ENCODE measurements at places on chromosomes 3 and 15. TPM values are rescaled to one million over a fixed set of nuclear protein-coding genes. Genes with fewer than 3 reads are reported as not detected.

DNA sequence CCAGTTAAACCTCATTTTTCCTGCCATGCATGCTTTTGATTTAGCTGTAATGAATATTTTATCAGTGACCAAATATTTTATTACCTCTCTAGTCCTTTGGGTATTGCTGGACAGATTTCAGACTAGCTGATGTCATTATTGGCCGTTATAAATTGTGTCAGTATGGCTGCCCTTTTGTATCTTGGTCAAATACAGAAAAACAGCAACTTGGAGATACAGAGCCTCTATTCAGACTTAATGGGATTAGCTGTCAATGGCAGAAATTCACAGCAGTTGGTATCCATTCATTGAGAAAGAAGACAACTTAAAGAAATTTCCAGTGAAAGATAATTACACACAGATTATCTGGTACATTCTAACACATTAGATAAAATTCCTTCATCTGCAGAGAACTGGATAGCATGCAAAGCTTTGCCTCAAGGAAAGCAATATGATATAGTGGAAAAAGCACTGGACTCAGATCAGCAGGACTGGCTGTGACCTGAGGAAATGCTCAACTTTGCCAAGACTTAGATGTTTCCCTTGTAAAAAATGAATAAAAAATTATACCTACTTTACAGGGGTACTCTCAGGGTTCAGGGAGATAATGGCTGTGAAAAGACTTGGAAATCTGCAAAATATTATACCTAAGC, 20.8 kb downstream of the COL6A6 start:
- peaks cover 4% of the 10 kb centered on the region for H3K27me3 ChIP-seq
- no peak for DNase-seq
- no peak overlapping the region for H3K27ac ChIP-seq
- no peaks in the 10 kb centered on the region for H3K4me1 ChIP-seq
- H3K4me3 ChIP-seq = no peak overlapping the region
- H3K36me3 ChIP-seq = no peaks in the 10 kb centered on the region

- H3K4me3 ChIP-seq = no peak overlapping the region
- peaks cover 3% of the 10 kb centered on the region for H3K36me3 ChIP-seq
- H3K27me3 ChIP-seq = peaks cover 3% of the 10 kb centered on the region
- DNase-seq = peak; percentile 90
- H3K4me1 ChIP-seq = peaks cover 34% of the 10 kb centered on the region
Measured at GRCh38 chr3:122146466-122146865, 37.0 kb upstream of the CASR start.

The C3orf22 gene
- not detected for total RNA-seq

DNA sequence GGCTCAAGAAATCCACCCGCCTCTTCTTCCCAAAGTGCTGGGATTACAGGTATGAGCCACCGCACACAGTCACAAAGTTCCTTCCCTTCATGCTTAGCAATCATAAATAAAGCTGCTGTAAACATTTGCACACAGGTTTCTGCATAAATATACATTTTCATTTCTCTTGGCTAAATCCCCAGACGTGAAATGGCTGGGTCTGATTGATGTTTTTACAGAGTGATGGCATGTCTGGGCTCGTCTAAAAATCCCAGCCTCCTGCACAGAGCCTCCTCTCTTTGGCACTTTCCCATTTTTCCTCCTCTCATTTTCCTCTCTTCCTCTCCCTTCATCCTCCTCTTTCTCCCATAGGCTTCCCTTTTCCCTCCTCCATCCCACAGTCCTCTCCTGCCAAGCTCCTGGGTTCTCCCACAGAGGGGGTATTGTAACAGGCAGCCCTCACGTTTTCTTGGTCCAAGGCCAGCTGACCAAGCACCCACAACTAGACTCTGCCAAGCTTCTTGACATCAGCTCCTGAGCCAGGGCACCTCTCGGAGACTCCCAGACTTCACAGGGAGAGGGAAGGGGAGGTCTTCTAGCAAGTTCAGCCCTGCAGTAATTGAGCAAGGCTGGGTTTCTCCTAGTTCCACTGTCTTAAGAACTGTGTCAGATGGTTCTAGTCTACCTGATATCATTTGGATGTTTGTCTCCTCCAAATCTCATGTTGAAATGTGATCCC, 10.5 kb upstream of the PLA2G4E start:
- peaks cover 4% of the 10 kb centered on the region for H3K27me3 ChIP-seq
- H3K27ac ChIP-seq = no peak overlapping the region
- H3K4me1 ChIP-seq = peaks cover 14% of the 10 kb centered on the region
- no peak overlapping the region for H3K4me3 ChIP-seq
- DNase-seq = no peak
- H3K36me3 ChIP-seq = no peaks in the 10 kb centered on the region

DNA sequence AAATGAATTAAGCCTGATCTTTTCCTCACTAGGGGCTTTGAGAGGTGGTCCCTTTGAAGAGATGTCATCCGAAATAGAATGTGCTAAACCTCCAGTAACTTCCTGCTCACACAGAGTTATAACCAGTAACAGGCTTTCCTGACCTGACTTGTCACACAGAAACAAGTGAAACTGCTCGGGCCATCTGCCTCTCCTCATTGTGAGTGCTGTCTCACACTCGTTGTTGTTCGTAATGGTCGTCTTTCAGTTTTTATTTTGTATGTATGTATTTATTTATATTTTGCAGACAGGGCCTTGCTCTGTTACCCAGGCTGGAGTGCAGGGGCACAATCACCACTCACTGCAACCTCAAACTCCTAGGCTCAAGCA, 24.0 kb downstream of the ACSBG1 start:
- H3K27me3 ChIP-seq = peaks cover 2% of the 10 kb centered on the region
- H3K4me3 ChIP-seq = no peak overlapping the region
- H3K27ac ChIP-seq = no peak overlapping the region
- DNase-seq = no peak
- H3K36me3 ChIP-seq = no peaks in the 10 kb centered on the region

- no peak for DNase-seq
- no peak overlapping the region for H3K27ac ChIP-seq
- peaks cover 22% of the 10 kb centered on the region for H3K36me3 ChIP-seq
- no peaks in the 10 kb centered on the region for H3K27me3 ChIP-seq
Measured at GRCh38 chr3:142374687-142375086, 73.2 kb downstream of the XRN1 start.

GRCh38 chr15:29695489-29696167, 126.6 kb downstream of the TJP1 start:
- no peak overlapping the region for H3K27ac ChIP-seq
- no peaks in the 10 kb centered on the region for H3K4me1 ChIP-seq
- DNase-seq = no peak
- no peaks in the 10 kb centered on the region for H3K36me3 ChIP-seq
- H3K4me3 ChIP-seq = no peak overlapping the region
- H3K27me3 ChIP-seq = peaks cover 3% of the 10 kb centered on the region

The CP gene
- not detected for total RNA-seq

The GALNT15 gene
- not detected for total RNA-seq
